Activated naive CD4-positive, alpha-beta T cell treated with anti-CD3 and anti-CD28 coated beads, Interleukin-2, amount 50 U/mL, for 72 hours (primary cell): ENCODE measurements at places on chromosomes 13 and 19.

DNA sequence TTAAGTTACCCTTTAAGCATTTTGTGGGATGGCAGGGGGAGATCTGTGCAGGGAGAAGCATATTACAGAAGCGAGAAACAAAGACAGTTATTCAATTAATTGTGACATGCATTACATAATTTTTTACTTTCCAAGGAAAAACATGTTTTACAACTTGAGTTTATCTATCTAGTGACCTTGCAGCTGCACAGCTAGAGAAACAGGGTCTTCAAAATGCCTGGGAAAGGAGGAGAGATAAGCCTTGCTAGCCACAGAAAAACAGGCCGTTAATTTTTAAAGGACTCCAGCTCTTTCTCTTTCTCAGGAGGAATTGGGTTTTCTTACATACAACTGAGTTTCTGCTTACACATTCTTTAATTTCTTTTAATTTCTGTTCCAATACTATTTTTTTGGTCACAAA, 14.8 kb upstream of the ZNF431 start:
- DNase-seq, result no peak

GRCh38 chr19:10784257-10784656, 51.8 kb downstream of the TMED1 start:
- no peak for DNase-seq

GRCh38 chr19:1847684-1848398, 442 bp downstream of the REXO1 start:
- no peak for DNase-seq

DNA sequence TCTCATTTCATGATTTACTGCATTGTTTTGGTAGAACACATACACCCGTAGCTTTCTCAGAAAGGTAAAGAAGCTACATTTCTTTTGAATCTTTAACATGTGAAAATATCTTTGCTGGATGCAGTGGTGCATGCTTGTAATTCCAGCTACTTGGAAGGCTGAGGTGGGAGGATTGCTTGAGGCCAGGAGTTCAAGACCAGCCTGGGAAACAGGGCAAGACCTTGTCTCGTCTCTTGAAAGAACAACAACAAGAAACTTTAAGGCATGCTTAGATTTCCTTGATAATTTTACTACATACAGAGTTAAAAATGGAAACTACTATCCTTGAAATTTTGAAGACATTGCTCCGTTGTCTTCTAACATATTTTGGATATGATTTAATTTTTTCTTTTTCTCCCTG, 7.7 kb downstream of the RNF113B start:
- no peak for DNase-seq

GRCh38 chr19:28990522-28990921, 222.4 kb downstream of the UQCRFS1 start:
- DNase-seq, result no peak

GRCh38 chr13:21800837-21801616, 130.2 kb downstream of the FGF9 start:
- DNase-seq, result no peak

- no peak for DNase-seq
Observed at GRCh38 chr13:42803563-42804204, 22.3 kb downstream of the FAM216B start.

DNA sequence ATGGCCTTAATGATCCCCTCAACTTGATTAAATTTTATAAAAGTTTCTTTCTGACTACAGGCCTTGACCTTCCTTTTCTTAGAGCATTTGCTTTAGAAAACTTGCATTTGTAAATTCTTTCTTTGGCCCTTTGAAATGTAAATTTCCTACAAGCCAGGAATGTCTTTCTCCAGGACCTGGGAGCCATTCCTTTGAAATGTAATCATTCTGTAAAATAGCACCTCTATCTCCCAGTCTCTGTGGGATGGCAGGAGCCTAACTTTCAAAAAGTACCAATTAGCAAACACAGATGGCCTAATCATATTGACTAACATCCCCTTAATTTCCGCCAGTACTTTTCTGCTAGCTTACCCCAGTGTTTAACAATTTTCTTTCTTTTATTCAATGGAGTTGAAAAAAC, 1394.2 kb upstream of the ATXN8OS start:
- DNase-seq, result no peak

DNA sequence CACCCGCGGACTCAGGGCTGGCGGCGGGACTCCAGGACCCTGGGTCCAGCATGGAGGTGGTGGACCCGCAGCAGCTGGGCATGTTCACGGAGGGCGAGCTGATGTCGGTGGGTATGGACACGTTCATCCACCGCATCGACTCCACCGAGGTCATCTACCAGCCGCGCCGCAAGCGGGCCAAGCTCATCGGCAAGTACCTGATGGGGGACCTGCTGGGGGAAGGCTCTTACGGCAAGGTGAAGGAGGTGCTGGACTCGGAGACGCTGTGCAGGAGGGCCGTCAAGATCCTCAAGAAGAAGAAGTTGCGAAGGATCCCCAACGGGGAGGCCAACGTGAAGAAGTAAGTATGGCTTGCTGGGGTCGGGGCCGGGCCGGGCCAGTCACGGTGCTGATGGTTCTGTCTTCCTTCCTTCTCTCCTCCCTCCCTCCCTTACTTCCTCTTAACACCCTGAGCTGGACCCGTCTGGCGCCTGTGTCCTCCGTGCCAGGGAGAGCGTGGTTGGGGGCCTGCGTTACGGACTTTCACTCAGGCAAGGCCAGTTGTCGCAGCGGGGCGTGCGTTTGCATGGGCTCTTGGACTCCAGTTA, 1.4 kb downstream of the STK11 start:
- no peak for DNase-seq

- no peak for DNase-seq
Observed at GRCh38 chr19:14763497-14764145, 14.7 kb downstream of the ADGRE2 start.

- no peak for DNase-seq
Observed at GRCh38 chr13:47004027-47004426, 107.2 kb upstream of the HTR2A start.

DNA sequence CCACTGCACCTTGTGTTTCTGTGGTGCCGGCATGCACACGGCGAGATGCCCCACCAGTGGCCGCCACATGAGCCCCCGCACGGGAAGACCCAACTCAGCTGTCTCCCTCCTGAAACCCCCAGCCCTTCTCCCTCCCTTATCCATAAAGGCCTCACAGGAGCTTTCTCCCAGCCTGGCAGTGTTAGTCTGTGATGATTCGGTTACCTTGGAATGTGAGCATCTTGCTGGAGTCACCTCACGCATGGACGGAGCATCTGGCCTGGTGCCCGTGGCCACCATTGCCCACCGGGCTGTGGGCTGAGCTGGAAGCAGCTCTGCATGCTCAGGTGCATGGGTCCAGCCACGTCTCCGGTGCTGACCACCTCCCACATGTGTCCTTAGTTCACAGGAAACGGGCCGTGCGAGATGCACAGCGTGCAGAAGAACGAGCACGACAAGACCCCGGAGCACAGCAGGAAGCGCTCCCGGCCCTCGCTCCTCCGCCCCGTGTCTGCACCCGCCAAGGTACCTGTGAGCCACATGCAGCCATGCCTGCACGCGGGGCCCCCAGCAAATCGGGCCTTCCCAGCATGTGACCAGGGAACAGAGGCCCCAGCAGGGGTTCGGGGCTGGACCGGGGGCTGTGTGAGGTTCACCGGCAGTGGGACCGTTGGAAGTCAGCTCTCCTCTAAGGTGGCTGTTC, 22.0 kb downstream of the SIN3B start:
- no peak for DNase-seq

GRCh38 chr13:91280801-91281200, 66.7 kb upstream of the MIR17HG start:
- no peak for DNase-seq

- DNase-seq, result no peak
Observed at GRCh38 chr19:55590617-55591016, 8.7 kb downstream of the FIZ1 start.

- peak; percentile 35 for DNase-seq
Observed at GRCh38 chr19:55406826-55407549, 600 bp downstream of the UBE2S start.

GRCh38 chr19:35561436-35561835, 2.0 kb downstream of the ATP4A start:
- no peak for DNase-seq

- DNase-seq, result no peak
Observed at GRCh38 chr13:99028890-99029289, 51.0 kb upstream of the DOCK9 start.

- no peak for DNase-seq
Observed at GRCh38 chr13:106619688-106620555, 52.0 kb upstream of the ARGLU1 start.

GRCh38 chr13:21079761-21080592, 18.6 kb upstream of the LATS2 start:
- DNase-seq, result no peak

DNA sequence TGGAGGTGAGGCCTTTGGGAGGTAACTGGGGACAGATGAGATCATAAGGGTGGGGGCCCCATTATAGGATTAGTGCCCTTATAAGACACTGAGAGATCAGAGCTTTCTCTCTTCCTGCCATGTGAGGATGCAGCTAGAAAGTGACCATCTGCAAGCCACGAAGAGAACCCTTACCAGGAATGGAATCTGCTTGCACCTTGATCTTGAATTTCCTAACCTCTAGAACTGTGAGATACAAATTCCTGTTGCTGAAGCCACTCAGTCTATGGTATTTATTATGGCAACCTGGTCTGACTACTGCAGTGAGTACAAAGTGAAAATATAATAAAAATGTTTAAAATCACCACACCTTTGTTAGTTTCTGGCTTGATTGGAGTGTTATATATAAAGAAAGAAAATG, 388.0 kb downstream of the LMO7 start:
- no peak for DNase-seq

DNA sequence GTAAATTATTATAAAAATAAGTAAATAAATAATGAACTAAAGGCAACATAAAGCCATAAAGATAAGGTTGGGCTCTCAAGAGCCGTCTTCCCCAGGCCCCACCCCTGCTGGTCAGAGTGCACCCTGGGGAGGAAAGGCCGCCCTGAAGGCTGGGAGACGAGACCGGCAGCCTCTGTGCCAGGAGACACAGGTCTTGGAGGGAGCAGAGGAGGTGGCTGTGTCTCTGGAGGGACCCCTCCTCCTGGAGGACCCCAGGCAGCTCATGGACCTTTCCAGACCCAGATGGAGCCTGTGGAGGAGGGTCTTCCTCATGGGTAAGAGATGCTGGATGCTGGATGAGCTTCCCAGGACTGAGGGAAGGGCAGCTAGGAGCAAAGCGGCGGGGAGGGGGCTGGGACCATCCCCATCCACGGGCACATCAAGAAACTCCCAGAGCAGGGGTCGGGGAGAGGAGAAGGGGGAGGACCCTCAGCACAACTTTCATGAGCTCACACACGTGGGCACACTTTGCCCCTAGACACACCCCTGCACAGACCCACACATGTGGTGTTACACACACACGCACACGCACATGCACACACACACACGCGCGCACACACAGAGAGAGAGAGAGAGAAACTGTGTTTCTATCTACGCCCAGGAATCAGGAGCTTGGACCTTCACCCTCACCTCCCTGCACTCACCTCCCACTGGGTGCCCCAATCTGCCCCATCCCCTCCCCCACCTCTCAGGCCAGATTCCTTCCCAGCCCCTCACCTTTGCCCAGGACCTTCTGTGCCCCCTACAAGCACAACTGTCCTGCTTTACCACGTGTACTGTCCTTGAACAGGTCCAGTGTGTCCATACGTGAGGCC, at the start of gene CEACAM18:
TSS of gene CEACAM18 (plus strand) at position 159 of the 854 bp plus-strand sequence.
- DNase-seq, result no peak

DNA sequence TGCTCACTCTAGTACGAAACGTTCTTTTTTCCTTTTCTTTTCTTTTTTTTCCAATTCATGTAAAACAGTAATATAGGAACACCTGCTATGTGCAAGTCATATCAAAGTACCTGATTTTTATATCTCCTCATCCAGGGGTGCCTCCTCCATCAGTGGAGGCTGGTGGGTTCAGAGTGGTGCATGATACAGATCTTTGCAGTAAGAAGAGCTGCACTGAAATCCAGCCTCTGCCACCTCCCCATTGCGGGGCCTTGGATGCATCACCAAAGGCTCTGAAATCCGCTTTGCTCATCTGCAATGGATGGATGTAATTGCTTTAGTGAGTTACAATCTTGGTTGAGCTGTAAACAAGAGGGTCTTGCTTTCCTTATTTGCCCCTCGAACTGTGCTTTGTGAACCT, 38.3 kb downstream of the GPR12 start:
- no peak for DNase-seq

DNA sequence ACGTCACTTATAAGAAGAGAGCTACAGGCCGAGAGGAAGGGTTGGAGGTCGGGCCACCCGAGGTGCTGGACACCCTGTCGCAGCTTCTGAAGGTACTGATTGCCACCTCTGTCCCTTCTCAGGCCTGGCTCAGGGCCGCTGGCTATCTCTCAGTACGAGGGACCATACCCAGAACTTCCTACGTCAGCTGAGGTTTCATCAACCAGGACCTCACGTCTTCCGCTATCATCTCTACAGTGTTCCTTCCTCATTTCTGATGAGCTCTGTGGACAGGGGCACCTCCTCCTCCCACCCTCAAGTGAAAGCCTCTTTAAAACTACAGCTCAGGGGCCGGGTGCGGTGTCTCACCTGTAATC, 58.2 kb upstream of the USE1 start:
- DNase-seq, result no peak

- DNase-seq, result no peak
Observed at GRCh38 chr13:51673165-51673564, 88.9 kb downstream of the WDFY2 start.

GRCh38 chr19:18119013-18119716, 21.6 kb downstream of the MAST3 start:
- DNase-seq, result no peak

GRCh38 chr19:44254496-44254895, 5.2 kb upstream of the ZNF233 start:
- DNase-seq, result no peak

- DNase-seq, result no peak
Observed at GRCh38 chr19:55209693-55210472, 582 bp upstream of the PTPRH start.

DNA sequence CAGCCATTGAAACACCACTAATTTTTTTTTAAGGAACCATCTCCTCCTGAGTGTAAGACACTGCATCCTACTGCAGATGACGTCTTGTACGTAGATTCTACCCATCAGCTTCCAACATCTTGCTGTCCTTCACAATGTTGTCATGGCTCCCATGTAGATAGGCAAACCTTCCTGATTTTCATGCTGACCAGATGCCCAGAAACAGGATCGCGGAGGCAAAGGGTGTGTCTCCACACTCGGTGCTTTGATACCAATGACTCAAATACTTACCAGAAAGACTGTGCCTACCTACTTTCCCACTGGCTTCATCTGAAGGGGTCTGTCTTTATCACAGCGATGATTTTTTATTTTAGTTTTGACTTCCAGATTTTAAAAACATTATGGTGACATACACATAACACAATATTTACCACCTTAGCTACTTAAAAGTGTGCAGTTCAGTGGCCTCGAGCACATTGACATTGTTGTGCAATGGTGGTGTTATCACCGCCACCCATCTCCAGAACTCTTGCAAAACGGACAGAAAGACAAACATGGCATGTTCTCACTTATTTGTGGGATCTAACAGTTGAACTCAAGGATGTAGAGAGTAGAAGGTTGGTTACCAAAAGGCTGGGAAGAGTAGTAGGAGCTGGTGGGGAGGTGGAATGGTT, 94.0 kb upstream of the PEG3 start:
- no peak for DNase-seq
